NCI-H510A treated with DMSO at 0.1 percent for 48 hours (cell line): ENCODE measurements at places on chromosomes 4 and X.

GRCh38 chr4:97305351-97305750 lies 837.9 kb downstream of the STPG2 start:
- no peak for DNase-seq

- DNase-seq: no peak
Measured at GRCh38 chrX:101108284-101108683, 10.3 kb downstream of the CENPI start.

DNA sequence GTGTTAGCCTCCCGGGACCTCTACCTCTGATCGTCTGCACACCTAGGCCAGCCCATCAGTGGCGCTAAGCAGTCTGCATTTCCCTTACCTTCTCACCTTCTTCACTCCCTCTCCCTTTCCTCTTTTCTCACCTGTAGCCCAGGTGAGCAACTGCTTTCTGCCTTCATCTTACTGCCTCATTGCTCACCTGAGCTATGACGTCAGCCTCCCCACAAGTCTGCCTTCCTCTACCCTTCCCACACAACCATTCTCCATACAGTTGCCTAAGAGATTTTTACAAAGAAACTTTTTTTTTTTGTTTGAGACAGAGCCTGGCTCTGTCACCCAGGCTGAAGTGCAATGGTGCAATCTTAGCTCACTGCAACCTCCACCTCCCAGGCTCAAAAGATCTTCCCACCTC lies 136.3 kb downstream of the BCOR start:
- DNase-seq: no peak

- no peak for DNase-seq
Measured at GRCh38 chr4:38930204-38930603, 62.6 kb downstream of the FAM114A1 start.

- no peak for DNase-seq
Measured at GRCh38 chr4:20341134-20341738, 89.5 kb downstream of the SLIT2 start.

DNA sequence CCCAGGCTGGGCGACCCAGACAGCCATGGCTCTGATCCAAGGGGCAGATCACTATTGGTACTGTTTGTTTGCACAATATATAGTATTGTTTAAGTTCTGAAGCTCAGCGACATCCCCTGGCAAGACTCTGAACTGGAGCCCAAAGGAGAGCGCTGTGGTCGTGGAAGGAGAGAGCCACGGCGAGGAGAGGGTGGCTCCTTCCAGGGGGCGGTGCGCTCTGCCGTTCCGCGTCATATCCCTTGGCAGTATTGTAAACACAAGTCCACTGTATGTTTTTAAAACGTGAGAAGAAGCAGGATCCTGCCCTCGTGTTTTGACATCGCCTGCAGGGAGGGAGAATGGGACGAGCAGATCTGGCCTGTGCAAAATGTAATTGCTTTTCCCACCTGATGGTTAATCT lies 185.5 kb downstream of the RAB28 start:
- DNase-seq: no peak

DNA sequence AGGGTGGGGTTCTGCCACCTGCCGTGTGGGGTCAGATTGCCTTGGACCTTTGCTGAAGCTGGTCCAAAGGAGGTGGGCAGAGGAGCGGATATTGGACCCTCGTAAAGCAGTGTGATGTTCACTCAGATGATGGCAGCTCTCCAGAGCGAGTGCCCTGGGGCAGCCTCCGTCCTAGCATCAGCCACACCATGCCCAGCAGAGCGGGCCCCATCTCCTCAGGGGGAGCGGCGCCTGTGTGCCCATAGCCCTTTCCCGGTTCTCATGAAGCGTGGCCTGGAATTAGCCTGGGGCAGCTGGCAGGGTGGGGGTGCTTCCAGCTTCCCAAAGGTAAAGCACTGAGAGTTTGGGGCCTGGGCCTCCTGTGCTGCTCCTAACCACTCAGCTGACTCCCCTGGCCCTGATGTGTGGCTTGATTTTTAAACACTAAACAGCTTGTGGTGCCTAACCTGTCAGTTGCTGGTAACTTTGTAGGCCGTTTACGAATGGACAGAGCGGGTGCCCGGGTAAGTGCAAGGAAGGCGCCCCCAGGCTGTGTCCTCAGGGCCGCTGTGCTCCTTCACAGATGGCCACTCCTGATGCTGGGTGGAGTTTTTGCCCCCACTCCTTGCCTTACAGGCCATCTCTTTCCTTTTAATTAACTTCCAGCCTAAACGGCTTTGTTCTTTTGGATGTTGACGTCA lies 36.0 kb downstream of the NOP14 start:
- DNase-seq: no peak
